Foreskin keratinocyte (primary cell): ENCODE measurements at places on chromosomes 4 and X.

- DNase-seq, result no peak
These were observed 768.2 kb downstream of the CENPC start for GRCh38 chr4:66777097-66777496.

GRCh38 chr4:146247356-146247755 lies 33.0 kb downstream of the REELD1 start:
- no peak for DNase-seq

GRCh38 chr4:15117270-15117946 lies 115.1 kb downstream of the CPEB2 start:
- no peak for DNase-seq

- DNase-seq, result no peak
These were observed 1.2 kb downstream of the SPCS3 start for GRCh38 chr4:176320976-176321361.

DNA sequence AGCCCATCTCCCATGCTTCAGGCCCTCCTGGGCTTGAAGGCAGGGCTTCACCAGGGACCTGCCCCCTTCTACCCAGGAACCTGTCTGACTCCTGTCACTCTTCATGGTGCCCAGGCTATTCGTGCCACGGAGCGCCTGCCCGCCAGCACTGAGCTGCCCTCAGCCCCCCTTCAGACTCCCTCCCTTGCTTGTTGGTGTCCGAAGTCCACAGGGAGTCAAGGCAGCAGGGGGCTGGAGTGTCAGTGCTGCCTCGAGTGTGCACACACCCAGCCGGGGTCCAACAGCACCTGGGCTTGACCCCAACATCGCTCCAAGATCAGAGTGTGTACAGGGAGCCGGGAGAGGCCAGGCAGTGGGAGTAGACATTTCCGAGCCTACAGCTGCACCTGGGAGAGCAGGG lies 59.8 kb downstream of the TBCK start:
- DNase-seq, result no peak

GRCh38 chr4:69910016-69910782 lies 20.7 kb upstream of the CSN1S1 start:
- no peak for DNase-seq

- peak; percentile 93 for DNase-seq
These were observed at the start of gene SMARCAD1 for GRCh38 chr4:94207469-94208224. Gene SMARCAD1 (plus strand): TSS chr4:94207865. CDS start chr4:94208395, 530 bp downstream.

GRCh38 chr4:2305766-2306501 lies 44.0 kb upstream of the MXD4 start:
- DNase-seq, result no peak

GRCh38 chr4:122534776-122535175 lies 78.3 kb upstream of the IL2 start:
- no peak for DNase-seq

DNA sequence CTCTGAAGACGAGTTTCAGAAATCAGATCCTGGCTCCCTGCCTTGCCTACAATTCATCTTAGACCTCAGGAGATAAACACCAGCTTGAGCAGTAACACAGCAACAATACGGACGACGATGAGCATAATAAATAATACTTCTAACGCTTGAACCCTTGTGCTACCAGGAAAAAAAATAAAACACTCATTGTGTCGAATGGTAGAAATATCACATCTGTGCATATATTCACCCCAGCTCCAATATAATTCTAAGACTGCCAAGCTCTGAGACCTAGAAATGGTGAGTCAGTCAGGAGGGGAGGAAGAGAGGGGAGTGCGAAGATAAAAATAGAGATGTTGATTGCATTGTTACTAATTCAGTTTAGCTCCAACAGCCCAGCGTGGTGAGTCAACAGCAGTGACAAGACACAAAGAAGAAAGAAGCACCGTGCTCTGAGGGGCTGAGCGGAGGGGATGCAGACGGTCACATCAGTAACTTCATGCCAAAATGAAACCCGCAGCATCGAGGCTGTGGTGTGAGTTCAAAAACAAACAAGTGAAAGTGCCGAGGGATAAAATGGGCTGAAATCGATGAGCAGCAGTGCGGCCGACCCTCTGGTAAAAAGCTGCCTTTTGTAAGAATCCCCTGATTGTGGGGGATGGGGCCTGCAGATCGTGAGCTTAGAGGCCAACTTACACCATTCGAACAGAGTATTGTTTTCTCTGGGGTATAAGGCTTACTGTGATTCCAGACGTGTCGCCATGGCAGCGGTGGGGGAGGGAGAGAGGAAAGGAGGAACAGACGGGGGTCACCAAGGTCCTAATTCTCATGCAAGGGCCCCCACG lies 150.4 kb downstream of the MGST2 start:
- DNase-seq, result peak; percentile 66

GRCh38 chrX:21660156-21660555 lies 2.0 kb upstream of the KLHL34 start:
- DNase-seq, result no peak

DNA sequence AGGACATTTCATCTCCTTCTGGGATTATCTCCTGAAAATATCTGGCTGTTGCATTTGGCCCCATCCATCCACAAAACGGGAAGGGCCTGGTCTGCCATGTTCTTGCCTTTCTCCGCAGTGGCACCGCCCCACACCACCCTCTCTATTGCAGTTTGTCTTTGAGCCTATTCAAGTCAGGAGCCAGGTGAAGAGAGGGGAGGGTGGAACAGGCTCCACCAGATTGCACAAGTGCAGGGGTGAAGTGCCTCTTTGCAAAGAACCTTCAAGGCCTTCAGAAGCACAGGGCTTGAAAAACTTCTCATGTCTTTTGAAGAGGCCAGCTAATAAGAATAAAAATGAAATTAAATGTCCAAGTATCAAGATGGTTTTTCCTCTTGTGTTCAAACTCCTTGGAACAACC lies 28.7 kb downstream of the RS1 start:
- DNase-seq, result no peak

- DNase-seq, result no peak
These were observed 515.0 kb downstream of the INPP4B start for GRCh38 chr4:142331132-142331531.

DNA sequence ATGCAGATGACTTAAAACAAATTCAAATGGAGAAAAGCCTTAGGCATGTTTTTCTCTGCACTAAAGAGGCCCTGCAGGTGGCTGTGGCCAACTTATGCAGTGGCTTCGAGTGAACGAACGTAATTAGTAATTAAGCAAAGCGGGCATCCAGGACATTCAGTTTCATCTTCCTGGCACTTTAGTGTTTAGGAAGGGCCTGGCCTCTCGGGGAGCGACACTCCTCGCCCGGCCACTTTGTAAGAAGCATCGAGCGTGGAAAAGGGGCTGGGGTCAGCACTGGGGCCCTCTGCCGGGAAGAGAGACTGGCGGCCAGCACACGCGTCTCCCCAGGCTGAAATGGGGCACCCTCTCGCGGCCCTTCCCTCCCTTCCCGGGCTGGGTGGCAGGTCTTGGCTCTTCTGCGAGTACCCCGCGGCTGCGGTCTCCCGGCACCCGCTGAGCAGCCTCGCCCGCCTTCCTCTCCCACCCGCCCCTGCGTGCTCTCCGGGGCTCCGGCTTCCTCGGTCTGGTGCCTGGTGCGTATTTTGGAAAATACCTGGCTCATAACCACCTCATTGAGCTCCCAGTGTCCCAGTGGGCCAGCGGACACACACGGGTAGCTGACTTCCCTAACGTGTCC lies 677 bp upstream of the CYP4V2 start:
- peak; percentile 34 for DNase-seq

DNA sequence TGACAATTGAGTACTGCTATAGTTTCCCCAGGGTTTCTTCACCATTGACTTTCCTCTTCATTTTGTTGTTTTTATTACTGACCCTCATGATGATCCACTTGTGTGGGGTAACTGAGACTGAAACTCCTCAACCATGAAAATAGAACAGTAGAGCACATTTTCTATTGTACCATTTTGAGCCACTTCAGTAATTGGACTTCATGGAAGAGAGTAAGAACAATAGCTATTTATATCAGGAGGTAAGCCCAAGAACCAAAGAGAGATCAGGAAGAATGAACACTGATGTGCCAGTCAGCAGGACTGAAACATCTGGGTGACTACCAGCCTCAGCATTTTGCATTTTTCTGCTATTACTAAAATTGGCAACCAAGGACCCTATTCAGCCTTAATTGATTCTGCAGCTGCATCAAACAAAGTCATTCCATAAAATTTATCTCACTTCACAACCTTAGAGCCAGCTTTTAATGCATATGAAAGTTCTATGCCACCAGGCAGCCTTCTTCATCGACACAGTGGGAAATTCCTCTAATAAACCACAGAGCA lies 151.4 kb downstream of the BANK1 start:
- no peak for DNase-seq

DNA sequence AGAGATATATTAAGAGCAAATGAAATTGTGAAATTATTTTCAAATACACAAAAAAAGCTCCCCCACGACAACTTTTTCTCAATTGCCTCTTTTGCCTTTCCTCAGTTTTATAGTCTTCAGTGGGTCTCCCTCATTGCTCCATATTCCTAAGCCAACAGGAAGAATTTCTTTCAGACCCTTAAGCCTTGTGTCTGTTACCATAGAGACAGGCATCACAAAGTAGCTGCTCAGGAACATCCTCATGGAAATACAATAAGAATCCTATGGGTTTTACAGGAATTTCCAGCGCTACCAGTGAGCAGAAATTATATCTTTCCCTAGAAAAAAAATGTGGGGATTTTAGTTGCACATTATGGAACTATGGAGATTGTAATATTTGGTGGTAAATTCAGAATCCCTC lies 121.9 kb upstream of the DMD start:
- DNase-seq, result no peak

- no peak for DNase-seq
These were observed 139.4 kb upstream of the CPEB2 start for GRCh38 chr4:14862891-14863290.

- DNase-seq, result peak; percentile 73
These were observed 64.0 kb downstream of the HHIP start for GRCh38 chr4:144709793-144710525.

- no peak for DNase-seq
These were observed 103.4 kb downstream of the DDIT4L start for GRCh38 chr4:100086766-100087431.

- no peak for DNase-seq
These were observed 124.0 kb upstream of the CLNK start for GRCh38 chr4:10808591-10808990.

GRCh38 chr4:187075514-187075913 lies 351.9 kb upstream of the FAT1 start:
- no peak for DNase-seq

DNA sequence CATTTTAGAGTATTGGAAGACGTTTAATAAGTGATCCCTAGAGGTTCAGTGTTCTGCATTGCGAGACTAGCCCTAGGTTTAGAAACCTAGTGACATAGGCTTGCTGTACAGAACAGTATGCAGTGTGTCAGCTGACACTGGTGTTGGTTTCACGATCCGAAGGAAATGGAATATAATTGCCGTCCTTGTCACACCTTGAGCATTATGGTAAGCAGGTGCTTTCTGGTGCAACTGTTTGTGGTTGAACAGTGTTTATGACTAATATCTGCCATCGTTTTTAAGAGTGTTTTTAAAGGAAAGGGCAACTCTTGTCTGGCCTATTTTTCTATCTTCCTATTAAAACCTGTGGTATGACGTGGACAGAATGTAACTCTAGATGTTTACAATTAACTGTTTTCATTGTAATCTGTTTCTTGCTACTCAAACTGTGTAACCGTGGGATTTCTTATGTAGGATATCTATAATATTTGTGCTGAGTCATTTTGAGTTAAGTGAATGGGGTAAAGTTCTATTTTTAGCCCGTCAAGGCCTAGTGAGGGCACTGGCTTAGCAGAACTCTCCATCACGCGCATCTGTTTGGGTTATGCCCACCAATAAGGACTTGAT lies 53.8 kb upstream of the TBC1D14 start:
- DNase-seq, result no peak

DNA sequence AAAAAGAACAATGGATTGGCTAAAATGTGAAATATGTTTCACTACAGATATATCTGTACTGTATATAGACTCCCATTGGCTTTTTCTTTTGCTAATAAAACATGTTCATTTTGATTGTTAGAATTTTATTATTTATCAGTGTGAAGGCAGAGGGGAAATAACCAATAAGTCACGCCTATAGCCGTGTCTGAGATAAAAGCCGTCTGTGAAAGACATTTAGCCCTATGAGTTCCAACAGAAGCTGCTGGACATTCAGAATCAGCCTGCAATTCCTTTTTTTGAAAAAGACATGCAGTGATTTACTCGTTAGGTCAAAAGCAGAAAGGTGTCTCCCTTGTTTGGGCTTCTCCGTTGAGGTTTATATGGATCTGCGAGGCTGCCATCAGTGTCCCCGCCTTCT lies 24.2 kb upstream of the SLC25A4 start:
- DNase-seq, result no peak

GRCh38 chr4:25970226-25970675 lies 56.2 kb downstream of the SMIM20 start:
- no peak for DNase-seq

DNA sequence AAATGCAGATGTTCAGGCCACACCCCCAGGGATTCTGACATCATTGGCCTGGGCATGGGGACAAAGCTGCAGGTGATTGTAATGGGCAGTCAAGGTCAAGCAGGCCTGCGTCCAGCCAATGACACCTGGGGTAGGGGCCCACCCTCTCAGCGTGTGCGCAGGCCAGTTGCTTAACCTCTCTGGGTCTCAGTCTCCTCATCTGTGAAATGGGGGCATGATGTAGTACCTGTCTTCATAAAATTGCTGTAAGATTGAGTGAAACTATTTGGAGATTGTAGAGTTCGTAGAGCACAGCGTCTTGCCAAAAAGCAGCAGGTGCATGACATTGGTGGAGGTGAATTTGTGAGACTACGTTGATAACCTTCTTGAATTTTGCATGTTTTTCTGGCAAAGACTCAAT lies 21.2 kb downstream of the RS1 start:
- no peak for DNase-seq

GRCh38 chrX:16202943-16203342 lies 35.7 kb downstream of the MAGEB17 start:
- DNase-seq, result no peak
